ENCODE measurements at places on chromosomes 7 and 10.

- no peak for DNase-seq
Observed at GRCh38 chr7:738723-739454, 11.8 kb upstream of the PRKAR1B start.

DNA sequence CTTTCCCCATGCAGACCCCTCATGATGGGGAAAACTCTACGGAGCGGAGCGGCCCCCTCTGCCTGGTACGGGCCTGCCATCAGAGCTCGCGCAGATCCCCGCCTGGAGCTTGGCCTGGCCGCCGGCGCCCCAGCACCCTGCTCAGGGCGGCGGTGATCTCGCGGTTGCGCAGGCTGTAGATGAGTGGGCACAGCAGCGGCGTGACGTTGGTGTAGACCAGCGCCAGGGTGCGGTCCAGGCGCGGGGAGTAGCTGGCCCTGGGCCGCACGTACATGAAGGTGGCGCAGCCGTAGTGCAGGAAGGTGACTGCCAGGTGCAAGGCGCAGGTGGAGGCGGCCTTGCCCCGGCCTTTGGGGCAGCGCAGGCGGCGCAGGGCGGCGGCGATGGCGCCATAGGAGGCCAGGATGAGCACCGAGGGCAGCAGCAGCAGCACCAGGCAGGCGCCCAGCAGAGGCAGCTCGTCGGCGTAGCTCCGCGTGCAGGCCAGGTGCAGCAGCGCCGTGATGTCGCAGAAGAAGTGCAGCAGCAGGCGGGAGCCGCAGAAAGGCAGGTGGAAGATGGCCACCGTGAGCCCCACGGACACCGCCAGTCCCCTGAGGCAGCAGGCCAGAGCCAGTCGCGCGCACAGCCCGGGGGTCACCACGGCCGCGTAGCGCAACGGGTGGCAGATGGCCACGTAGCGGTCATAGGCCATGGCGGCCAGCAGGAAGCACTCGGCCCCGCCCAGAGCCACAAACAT lies 33.4 kb downstream of the TAS2R41 start:
- no peak for DNase-seq

DNA sequence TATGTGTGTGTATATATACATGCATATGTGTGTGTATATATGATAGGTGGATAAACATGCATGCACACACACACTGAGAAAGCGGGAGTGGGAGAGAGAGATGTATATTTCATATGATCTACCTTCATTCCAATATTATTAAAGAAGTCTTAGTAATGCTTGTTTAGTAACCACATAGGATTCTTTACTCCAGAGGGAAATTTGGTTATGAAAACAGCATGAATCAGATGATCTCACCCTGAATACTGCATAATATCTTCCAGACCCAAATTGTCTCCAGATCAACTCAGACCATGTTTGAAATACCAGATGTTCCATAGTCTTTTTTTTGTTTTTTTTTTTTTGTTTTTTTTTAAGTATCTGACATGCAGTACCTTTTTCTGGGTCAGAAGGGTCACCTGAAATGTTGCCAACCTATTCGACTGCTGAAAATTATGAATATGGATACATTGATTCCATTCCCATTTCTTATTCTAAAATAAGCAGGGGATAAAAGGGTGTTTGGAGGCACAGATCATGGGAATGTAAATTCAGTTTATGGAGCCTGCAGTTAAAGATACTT lies 17.4 kb downstream of the TES start:
- no peak for DNase-seq

- no peak for DNase-seq
Observed at GRCh38 chr7:6163402-6163801, 109.0 kb downstream of the CYTH3 start.

- DNase-seq = peak; percentile 95
Observed at GRCh38 chr7:28272461-28272877, 91.9 kb upstream of the JAZF1 start.
